GM23338 (cell line): ENCODE measurements at places on chromosomes 3 and 15.

- H3K4me1 ChIP-seq: no peaks in the 10 kb centered on the region
- peaks cover 11% of the 10 kb centered on the region; the same call in 1 of the 2 replicates for H3K36me3 ChIP-seq
- no peaks in the 10 kb centered on the region for H3K27me3 ChIP-seq
- DNase-seq: no peak
Observed at GRCh38 chr3:149448331-149448831, 26.1 kb upstream of the TM4SF4 start.

GRCh38 chr3:103195216-103195615, 760.4 kb downstream of the ZPLD1 start:
- no peaks in the 10 kb centered on the region for H3K4me1 ChIP-seq
- no peaks in the 10 kb centered on the region for H3K36me3 ChIP-seq
- H3K4me3 ChIP-seq: no peak overlapping the region
- no peak for DNase-seq
- no peaks in the 10 kb centered on the region for H3K27me3 ChIP-seq

GRCh38 chr3:134527037-134527436, 41.2 kb downstream of the CEP63 start:
- H3K36me3 ChIP-seq: peaks cover 4% of the 10 kb centered on the region; the same call in 1 of the 2 replicates
- DNase-seq: peak; percentile 73
- H3K27ac ChIP-seq: no peak overlapping the region
- no peak overlapping the region for H3K4me3 ChIP-seq
- peaks cover 2% of the 10 kb centered on the region for H3K4me1 ChIP-seq

DNA sequence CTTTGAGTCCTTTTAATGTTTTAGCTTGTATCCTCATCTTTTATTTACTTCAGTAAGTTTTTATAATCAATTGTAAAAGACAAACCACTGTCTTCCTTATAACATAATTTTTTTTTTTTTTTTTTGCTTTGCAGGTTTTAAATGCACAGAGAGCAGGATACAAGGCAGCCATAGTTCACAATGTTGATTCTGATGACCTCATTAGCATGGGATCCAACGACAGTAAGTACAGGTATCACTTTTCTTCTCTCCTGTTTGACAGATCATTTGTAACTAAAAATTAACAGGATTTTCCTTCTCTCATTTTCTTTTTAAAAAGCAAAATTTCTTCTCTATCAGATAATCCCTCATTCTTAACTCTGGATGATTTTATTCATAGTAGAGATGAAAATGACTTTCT, 75.4 kb downstream of the PFN2 start:
- no peak overlapping the region for H3K27ac ChIP-seq
- DNase-seq: no peak
- H3K27me3 ChIP-seq: no peaks in the 10 kb centered on the region

- H3K4me3 ChIP-seq: no peak overlapping the region
- no peaks in the 10 kb centered on the region for H3K4me1 ChIP-seq
- no peak for DNase-seq
- no peaks in the 10 kb centered on the region for H3K27me3 ChIP-seq
Observed at GRCh38 chr3:52228266-52228665, 2.8 kb upstream of the TLR9 start.

DNA sequence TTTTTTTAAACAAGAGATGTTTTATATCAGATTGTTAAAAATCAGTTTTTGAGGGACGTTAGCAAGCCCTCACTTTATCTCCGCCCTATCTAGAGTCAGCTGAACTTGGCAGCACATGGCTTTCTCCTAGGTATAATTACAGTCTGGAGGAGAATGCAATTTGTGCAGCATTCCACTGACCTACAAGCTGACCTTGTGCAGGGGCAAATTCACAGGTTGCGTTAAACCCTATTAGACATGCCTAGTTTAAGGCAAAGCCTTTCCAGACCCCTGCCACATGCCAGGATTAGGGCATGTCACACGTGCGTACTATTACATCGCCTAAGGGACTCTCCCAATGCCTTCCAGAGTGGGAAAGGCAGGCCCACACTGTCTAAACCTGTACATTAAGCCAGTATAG, 224.0 kb downstream of the GREM1 start:
- H3K27me3 ChIP-seq: no peaks in the 10 kb centered on the region
- no peak for DNase-seq
- H3K36me3 ChIP-seq: no peaks in the 10 kb centered on the region
- H3K4me1 ChIP-seq: no peaks in the 10 kb centered on the region
- no peak overlapping the region for H3K27ac ChIP-seq
- no peak overlapping the region for H3K4me3 ChIP-seq

- no peak overlapping the region for H3K4me3 ChIP-seq
- 0 out of 2 replicates have a peak, but pooled peaks cover 3% of the 10 kb centered on the region for H3K36me3 ChIP-seq
- H3K27me3 ChIP-seq: no peaks in the 10 kb centered on the region
- DNase-seq: no peak
- H3K4me1 ChIP-seq: no peaks in the 10 kb centered on the region
Observed at GRCh38 chr15:71999807-72000206, 118.1 kb downstream of the MYO9A start.

GRCh38 chr15:94175420-94175819, 55.9 kb upstream of the MCTP2 start:
- no peak overlapping the region for H3K27ac ChIP-seq

GRCh38 chr3:46925585-46925934, 48.0 kb downstream of the PTH1R start:
- H3K4me3 ChIP-seq: no peak overlapping the region
- peaks cover 11% of the 10 kb centered on the region; the same call in 1 of the 2 replicates for H3K36me3 ChIP-seq
- H3K27me3 ChIP-seq: no peaks in the 10 kb centered on the region
- no peak overlapping the region for H3K27ac ChIP-seq
- DNase-seq: no peak
- H3K4me1 ChIP-seq: no peaks in the 10 kb centered on the region

DNA sequence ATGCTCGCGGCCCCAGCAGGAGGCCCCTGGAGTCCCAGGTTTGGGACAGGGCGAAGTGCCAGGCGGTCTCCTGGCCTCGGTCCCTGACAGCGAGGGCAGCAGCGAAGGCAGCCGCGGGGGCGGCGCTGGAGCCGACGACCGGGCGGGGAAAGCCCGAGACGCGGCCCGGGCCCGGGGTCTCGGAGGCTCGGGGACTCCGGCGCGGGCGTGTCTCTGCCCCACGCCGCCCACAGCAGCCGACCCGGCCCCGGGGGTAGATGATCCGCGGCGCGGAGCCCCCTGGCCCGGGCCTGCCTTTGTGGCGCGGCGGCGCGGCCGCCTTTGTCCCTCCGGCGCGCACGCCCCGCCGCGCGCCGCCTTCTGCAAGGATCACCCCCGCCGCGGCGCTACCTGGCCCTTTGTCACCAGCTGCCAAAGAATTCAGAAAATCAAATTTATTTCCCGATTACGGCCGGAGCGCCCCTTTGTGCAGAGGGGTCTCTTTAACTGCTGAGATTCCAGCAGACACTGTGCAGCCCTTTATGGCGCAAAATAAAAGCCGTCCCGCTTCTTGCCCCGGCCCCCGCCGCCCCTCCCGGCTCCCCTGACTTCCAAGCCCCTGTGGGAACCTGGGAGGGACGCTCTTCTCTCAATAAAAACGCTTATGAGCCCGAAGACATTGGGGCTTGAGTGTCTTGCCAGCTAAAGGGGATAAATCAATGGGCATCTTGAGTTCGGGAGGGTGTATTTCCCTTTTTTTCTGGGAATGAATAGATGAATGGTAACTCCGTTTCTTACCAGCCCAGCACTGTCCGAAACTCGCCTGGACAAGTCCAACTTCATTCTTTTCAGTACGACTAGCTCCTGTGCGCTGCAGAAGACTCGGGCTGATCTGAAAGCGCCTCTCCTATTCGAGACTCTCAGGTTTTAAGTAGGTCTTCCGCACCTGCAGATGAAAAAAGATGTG, 68.4 kb downstream of the HES1 start:
- H3K4me1 ChIP-seq: peaks cover 24% of the 10 kb centered on the region
- peak overlapping the region; percentile 65 for H3K4me3 ChIP-seq
- DNase-seq: peak; percentile 57
- peaks cover 32% of the 10 kb centered on the region for H3K27me3 ChIP-seq
- no peak overlapping the region for H3K27ac ChIP-seq

DNA sequence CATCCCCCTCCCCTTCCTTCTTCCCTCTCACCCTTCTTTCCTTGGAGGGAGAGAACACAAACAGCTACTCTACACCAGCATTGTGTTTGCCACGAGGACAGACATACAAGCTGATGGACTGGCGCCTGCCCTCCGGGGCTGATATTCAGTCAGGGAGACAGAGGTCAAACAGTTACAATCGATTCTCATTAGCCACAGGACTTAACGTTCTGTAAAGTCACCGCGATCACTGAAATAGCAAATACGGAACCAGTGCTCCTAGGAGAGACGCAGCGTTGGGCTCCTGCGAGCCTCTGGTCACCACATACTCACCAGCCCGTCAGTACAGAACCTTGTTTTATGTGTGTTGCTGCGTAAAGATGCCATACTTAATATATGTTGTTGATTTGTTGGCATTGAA, 108.8 kb downstream of the LRRK1 start:
- no peak for DNase-seq
- no peak overlapping the region for H3K4me3 ChIP-seq
- H3K36me3 ChIP-seq: no peaks in the 10 kb centered on the region
- H3K27me3 ChIP-seq: no peaks in the 10 kb centered on the region
- H3K27ac ChIP-seq: no peak overlapping the region

- peak; percentile 96 for DNase-seq
- H3K27me3 ChIP-seq: peaks cover 6% of the 10 kb centered on the region
- H3K4me3 ChIP-seq: peak overlapping the region; percentile 54
- no peak overlapping the region for H3K27ac ChIP-seq
- H3K4me1 ChIP-seq: peaks cover 23% of the 10 kb centered on the region
Observed at GRCh38 chr15:101006931-101007691, 88.0 kb downstream of the LRRK1 start.

- H3K4me3 ChIP-seq: peak overlapping the region; percentile 57
- H3K4me1 ChIP-seq: peaks cover 12% of the 10 kb centered on the region
- DNase-seq: peak; percentile 74
Observed at GRCh38 chr3:129975705-129976048, 1.2 kb downstream of the TRH start.

DNA sequence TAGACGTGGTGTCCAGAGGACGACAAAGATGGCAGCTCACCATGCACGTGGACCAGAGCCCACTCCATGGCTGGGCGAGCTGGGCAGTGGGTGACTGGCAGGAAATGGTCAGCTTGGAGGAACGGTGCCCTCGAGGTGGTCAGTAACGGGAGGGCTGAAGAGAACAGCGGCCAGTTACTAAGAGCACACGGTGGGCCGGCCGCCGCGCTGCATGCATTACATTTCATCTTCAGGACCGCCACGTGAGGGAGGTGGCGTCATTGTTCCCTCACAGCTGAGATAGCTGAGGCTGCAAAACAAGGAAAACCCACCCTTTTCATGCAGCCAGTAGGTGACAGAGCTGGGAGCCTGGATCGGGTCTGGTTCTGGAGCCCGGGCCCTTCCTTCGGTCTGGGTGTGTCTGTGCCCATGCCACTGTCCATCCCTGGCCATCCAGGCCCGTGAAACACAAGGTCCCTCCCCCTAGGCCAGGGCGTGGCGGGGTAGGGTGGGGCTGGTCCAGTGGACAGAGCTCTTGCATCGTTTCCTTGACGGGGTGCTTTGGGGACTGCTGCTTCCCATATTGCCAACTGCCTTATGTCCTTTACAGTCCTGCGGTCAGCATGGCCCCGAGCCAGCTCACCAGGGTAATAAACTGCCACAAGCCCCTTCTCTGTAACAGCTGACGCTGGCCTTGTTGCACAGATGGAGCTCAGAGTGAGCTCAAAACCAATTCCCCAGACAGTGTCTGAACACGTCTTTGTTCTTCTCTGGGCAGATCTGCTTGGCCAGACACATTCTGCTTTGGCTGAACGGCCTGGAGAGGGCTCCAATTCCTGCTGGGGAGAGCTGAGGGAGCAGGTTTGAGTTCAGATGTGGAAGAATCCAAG, 51.8 kb downstream of the RGMA start:
- DNase-seq: no peak
- H3K4me1 ChIP-seq: no peaks in the 10 kb centered on the region
- H3K27ac ChIP-seq: no peak overlapping the region
- no peaks in the 10 kb centered on the region for H3K27me3 ChIP-seq
- no peaks in the 10 kb centered on the region for H3K36me3 ChIP-seq

DNA sequence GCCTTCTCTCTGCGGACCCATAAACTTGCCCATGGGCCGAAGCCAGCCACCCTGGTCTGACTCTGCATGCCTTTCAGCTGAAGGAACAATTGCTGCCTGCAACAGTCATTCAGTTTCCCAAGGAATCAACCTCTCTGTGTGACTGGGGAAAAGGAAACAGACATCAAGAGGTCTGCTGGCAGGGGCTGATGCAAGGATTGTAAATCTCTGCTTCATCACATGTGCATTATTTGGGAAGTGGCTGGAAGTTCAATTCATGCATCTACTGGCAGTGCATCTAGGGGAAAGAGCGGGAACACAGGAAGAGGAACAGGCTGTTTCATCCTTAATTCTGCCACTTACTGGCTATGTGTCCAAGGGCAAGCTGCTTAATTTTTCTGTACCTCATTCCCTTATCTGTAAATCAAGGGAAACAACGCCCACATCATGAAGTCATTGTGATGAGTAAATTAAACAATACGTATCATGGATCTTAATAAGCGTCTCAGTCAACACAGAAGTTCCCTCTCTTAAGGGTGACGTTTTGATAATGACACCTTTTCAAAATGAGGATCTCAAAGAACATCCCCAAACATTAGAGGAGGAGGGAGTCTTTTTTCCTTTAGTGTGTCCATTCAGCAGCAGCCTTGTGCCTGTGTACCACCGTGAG, 17.4 kb upstream of the ADPGK start:
- H3K27ac ChIP-seq: no peak overlapping the region
- H3K36me3 ChIP-seq: no peaks in the 10 kb centered on the region
- no peak for DNase-seq
- no peaks in the 10 kb centered on the region for H3K4me1 ChIP-seq
- no peak overlapping the region for H3K4me3 ChIP-seq
- H3K27me3 ChIP-seq: peaks cover 7% of the 10 kb centered on the region

DNA sequence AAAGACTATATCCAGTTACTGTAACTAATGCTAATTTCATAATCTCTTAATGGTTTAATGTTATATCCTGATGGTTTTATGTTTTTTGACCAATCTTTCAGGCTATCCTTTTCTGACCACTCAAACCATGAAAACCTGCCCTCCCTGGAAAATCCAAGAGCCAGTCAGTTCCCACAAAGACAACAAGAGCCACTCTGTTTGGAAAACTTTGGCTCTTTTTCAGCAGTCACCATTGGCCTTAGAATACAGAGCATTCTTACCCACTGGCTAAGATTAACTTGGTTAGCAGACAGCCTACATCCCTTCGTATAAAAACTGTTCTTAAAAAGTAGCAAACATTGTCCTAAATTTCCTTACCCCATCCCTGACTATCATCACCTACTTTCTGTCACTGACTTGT, 32.9 kb downstream of the ALCAM start:
- 0 out of 2 replicates have a peak, but pooled peaks cover under 1% of the 10 kb centered on the region for H3K4me1 ChIP-seq
- no peaks in the 10 kb centered on the region for H3K27me3 ChIP-seq
- no peak overlapping the region for H3K27ac ChIP-seq
- no peak for DNase-seq
